ENCODE measurements at places on chromosomes 12 and 14. TPM values are rescaled to one million over a fixed set of nuclear protein-coding genes. Genes with fewer than 3 reads are reported as not detected.

Gene SYCP3
- polyA plus RNA-seq: 0.30 TPM

Gene SLC25A47
- polyA plus RNA-seq: 0.07 TPM

Gene KRT81
- 0.66 TPM for polyA plus RNA-seq

Gene KRT1
- polyA plus RNA-seq: not detected

Gene NOPCHAP1
- polyA plus RNA-seq: 7.6 TPM

Gene IL31
- polyA plus RNA-seq: not detected

Gene FGF23
- polyA plus RNA-seq: not detected

Gene ABHD12B
- not detected for polyA plus RNA-seq

Gene IPO4
- 29.4 TPM for polyA plus RNA-seq

Gene ERP27
- 41.8 TPM for polyA plus RNA-seq

Gene OTOGL
- 2.9 TPM for polyA plus RNA-seq

Gene CLEC2D
- polyA plus RNA-seq: 3.6 TPM

Gene LTBR
- polyA plus RNA-seq: 74.2 TPM

Gene SOS2
- 4.2 TPM for polyA plus RNA-seq

Gene ASCL1
- polyA plus RNA-seq: 0.19 TPM

Gene UBR7
- polyA plus RNA-seq: 5.5 TPM

Gene PLA2G1B
- 7,592 TPM for polyA plus RNA-seq

Gene SMOC1
- 12.5 TPM for polyA plus RNA-seq

Gene LMBR1L
- polyA plus RNA-seq: 76.5 TPM

Gene HOXC9
- 0.27 TPM for polyA plus RNA-seq

Gene DIP2B
- polyA plus RNA-seq: 3.2 TPM

Gene INHBC
- not detected for polyA plus RNA-seq

Gene LRRC10
- not detected for polyA plus RNA-seq

Gene GALNT4
- 4.3 TPM for polyA plus RNA-seq

Gene PZP
- polyA plus RNA-seq: not detected

Gene MRPS35
- polyA plus RNA-seq: 9.3 TPM

Gene TMEM132D
- 2.8 TPM for polyA plus RNA-seq

Gene LIMA1
- polyA plus RNA-seq: 24.1 TPM

Gene TBC1D30
- polyA plus RNA-seq: 7.3 TPM

Gene DPY19L2
- 13.8 TPM for polyA plus RNA-seq

Gene MGAT4C
- 0.57 TPM for polyA plus RNA-seq

Gene RNASE7
- polyA plus RNA-seq: not detected

Data from pancreas (tissue), 10 donors.